ENCODE measurements at places on chromosomes 12 and 14.
A peak's percentile ranks its signal among the peaks of the same experiment; 100 is the strongest.

GRCh38 chr12:10214895-10215267 is 2.2 kb downstream of the GABARAPL1 start:
- no peak for DNase-seq

- DNase-seq: peak; percentile 93
These were observed at the start of gene ADIPOR2 for GRCh38 chr12:1690578-1691122. Gene ADIPOR2 (plus strand): TSS chr12:1691070. CDS start chr12:1754344, 63,274 bp downstream.

- no peak for DNase-seq
These were observed 18.7 kb downstream of the NOS1 start for GRCh38 chr12:117342682-117343081.

DNA sequence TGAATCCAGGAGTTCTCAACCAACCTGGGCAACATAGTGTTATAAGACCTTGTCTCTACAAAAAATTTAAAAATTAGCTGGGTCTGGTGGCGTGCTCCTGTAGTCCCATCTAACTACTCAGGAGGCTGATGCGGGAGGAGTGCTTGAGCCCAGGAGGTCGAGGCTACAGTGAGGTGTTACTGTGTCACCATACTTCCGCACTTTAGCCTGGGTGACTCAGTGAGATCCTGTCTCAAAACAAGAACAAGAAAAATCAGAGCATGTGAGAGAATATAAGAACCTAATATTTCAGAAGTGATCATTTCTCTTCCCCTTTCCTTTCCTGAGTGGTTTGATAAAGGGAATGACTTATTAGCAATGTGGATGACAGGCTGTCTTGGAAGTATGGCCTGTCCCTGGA is 9.5 kb downstream of the TRAF3 start:
- DNase-seq: no peak

DNA sequence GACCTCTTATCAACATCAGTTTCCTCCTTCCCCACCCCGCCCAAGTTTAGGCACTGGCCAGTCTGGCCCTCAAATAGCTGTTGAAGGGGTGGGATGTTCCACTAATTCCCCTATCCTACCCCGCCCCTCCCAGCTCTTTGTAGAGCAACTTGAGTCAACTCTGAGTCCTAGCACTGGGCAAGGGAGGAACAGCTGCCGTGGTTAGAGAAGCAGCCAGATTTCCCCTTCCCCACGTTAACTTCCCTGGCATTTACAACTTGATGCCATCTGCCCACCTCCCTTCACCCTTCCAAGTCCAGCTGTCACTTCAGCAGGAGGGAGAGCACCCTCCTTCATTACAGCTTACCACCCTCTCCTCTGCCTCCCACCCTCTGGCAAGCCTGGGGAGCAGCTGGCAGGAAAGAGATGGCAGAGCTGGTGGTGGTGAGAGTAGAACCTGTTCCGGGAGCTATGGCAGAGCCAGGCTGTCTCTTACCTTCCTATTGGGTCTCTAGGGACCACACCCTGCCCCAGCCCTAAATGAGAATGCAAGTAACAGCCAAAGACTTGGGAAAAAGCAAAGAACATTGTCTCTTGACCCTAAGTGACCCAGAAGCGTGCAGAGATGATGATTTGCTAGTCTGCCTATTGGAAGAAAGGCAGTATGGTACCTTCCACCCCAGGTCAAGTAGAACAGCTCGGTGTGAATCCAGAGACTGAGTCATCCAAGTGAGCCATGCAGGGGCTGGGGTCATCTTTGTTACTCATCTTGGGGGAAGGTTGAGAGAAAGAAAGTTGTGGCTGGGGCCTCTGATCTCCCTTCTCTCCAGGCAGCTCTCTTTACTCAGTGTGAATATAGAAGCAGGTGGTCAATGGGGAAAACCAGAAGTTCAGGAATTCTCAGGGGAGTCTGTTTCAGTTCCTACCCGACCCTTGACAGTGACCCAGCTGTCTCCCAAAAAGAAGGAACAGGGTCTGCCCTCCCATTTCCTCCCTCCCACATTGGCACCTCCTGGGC is 1.5 kb downstream of the BLOC1S1 start:
- no peak for DNase-seq

- DNase-seq: no peak
These were observed 4.2 kb upstream of the LRR1 start for GRCh38 chr14:49594347-49595091.

DNA sequence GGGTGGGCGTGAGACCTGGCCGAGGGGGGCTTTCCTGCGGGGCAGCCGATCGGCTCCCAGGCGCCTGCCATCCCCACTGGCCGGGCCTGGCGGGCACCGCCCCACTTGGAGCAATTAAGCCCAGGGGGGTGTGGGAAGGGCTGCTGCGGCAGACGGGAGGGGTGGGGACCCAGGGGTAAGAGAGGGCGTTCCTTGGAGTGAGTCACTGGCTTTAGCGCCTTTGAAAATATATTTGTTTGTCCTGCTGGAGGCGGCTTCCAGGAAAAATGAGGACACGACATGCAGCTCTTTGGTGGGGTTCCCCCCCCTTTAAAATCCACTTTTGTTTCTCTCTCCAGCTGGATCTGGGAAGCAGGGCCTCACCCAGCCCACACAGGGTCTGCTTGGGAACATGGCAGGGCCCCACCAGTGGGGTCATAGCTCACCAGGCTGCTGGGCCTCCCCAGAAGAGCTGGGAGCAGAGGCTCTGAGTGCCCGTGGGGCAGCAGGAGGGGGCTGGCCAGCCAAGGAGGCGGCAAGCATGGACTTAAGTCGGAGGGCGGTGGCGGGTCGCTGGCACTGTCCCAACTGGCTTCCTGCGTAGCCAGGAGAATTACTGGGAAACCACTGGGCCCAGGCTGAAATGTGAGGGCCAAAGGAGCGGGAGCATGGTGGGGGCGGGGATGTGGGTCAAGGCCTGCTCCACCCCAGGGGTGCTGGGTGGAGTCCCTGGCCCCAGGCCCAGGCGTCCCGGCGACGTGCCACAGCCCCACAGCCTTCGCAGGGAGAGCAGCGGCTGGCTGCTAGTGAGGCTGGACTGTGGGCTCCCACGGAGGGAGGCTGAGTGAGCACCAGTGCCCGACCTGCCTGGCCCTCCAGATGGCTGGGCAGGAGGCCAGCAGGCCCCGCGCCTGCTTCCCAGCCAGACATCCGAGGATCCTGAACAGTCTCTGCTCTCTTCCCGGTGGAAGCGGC is 128.0 kb downstream of the RFLNA start:
- no peak for DNase-seq

- peak; percentile 1 for DNase-seq
These were observed 3.9 kb downstream of the GZMH start for GRCh38 chr14:24605435-24606190.

- no peak for DNase-seq
These were observed 30.8 kb upstream of the BDKRB2 start for GRCh38 chr14:96173636-96174475.

GRCh38 chr12:47022296-47022695 is 57.1 kb upstream of the PCED1B start:
- no peak for DNase-seq

DNA sequence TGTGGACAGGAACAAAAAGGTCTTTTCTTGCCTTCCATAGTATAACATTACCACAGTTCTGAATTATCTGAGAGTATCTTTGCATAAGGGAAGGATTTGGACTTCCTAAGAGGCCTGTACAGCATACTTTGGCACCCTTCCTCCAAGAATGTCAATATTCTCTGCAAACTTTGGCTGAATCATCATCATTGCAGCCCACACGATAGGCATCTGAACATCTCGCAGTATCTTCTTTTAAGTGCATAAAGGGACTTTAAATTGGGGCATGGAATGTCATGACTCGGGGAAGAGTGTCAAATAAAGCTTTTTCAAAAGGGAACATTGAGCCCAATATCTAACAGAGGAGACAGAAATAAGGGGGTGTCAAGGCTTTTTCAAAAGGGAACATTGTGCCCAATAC is 646.2 kb upstream of the STXBP6 start:
- DNase-seq: no peak

DNA sequence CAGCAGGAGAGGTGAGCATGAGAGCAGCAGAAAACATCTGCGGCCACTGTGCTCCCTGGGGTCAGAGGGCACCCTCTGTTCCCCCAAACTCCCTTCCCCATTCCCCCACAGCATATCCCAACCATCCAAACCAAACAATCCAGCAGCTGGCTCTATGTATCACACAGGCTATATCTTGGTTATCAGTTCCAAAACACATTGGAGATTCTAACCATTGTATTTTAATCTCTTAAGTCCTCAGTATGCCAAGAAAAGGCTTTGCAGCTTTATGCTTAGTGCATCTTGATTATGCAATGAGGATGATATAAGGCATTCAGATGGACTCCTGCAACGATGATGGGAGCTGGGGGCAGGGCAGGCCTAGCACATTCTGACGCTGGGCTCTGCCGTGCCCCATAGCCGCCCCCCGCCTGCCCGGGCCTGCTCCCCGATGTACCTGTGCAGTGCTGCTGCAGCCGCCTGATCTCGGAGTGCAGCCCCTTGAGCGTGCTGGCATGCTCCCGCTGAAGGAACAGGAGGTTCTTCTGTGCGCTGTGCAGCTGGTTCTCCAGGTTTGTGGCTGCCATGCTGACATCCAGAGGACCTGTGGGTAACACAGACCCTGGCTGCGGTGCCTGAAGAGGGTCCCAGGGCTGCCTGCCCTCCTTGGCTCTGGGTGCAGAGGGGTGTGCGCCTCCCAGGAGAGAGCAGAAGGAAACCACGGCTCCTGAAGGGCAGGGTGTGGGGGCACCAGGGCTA is 29.6 kb downstream of the CCDC92 start:
- no peak for DNase-seq

- DNase-seq: no peak
These were observed 61.7 kb upstream of the PTPRR start for GRCh38 chr12:70982286-70982685.

Data from renal cortex interstitium (tissue), 15 donors.